ENCODE measurements at places on chromosomes 7 and 10.

GRCh38 chr7:41869997-41870396, 167.1 kb upstream of the INHBA start:
- no peak for DNase-seq

DNA sequence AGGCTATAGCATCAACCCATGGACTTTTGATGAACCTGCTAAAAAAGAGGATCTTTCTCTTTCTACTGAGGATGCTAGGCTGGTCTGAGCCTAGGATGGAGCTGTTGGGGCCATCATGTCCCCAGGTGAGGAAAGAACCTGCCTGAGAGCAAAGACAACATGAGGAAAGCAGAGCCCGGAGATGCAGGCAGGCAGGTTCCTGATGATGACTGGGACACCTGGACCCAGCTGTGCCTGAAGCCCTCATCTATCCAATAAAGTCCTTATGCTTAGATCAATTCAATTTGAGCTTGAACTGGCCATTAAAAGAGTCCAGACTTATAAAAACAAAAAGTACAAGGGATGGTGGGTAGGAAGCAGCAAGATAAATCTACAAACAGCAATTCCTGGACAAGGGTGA, 48.9 kb downstream of the KIFBP start:
- no peak for DNase-seq

- no peak for DNase-seq
These were observed 277.0 kb downstream of the INHBA start for GRCh38 chr7:41425926-41426325.

DNA sequence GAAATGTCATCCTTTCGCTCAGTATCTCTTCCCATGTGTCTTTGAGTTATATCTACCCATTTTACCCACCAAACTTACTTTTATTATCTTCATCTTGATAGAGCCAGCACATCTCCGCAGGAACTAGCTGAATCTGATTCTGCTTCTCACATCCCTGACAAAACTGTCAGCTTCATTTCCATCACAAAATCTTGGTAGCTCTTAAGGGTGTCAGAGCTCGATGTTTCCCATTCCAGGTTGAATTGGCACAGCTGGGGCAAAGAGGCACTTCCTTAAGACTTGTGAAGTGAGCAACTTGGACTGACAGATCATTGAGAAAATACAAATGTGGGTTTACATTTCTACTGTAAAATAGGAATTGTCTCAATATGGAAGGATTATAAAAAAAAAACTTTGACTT, 434.5 kb downstream of the SUGCT start:
- no peak for DNase-seq

DNA sequence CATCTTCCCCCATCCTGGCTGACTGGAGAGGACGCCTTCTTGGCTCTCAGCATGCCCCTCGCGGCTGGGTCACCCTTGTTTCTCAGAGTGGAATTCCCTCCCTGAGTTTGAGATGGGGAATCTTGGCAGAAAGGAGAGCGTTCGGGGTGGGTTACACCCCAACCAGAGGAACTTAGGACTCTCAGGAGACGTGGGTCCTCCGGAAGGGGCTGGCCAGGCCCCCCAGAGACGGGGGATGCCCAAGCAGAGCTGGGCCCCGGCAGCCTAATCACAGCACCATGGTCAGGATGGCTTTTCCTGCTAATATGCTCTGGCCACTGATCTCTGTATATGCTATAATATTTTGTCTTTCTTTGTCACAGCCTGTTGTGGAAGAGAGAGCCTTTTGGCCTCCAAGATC, 214.3 kb downstream of the WDR37 start:
- DNase-seq, result no peak

GRCh38 chr7:27944643-27945042, 204.7 kb downstream of the TAX1BP1 start:
- no peak for DNase-seq

DNA sequence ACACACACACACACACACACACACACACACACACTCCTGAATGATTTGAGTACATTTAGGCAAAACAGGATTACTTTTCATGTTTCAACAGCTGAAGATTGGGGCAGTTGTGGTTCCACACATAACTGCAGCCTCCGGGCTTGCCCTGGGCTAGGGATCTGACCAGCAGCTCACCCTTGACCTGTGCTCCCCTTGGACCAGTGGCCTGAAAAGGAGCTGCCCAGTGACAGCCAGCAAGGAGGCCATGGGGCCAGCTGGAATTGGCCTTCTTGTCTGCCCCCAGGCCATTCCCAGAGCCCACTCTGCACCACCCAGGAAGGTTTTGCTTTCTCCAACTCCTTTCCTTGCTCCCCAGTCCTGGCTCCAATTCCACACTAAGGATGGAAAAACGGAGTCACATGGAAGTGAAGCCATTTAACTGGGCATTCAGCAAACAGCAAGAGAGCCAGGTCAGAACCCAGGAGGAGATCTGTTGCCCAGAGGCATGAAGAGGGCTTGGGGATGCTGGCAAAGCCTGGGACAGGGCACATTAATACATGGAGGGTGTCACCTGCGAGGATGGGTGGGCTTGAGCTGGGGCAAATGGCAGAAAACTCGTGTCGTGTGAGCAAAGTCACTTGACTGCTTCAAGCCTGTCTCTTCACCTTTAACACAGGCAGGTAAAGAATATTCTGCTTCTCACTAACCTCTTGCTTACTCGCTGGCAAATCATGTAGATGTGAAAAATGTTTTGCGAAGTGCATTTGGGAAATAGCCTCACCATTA, 61.5 kb upstream of the GDF10 start:
- DNase-seq, result no peak

DNA sequence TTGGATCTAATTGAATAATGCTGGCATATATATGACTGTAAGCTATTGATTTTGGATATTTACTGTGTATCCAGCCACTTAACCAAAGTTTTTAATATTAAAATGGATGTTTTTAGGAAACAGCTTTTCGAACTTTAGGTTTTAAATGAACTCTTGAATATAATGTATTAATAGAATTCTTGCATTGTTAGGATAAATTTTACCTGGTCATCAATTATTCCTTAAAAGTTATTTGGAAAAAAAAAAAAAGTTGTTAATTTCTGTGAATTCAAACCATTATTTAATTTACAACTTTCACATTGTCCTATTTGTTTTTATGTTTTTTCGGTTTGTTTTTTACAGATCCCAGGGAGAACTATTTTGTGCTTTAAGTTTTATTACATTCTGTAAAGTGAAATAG, 9.8 kb downstream of the TMEM209 start:
- no peak for DNase-seq

- no peak for DNase-seq
These were observed 184.0 kb upstream of the PLXNA4 start for GRCh38 chr7:132760244-132760623.

- DNase-seq, result no peak
These were observed 114.0 kb downstream of the GRID1 start for GRCh38 chr10:86252556-86252955.

DNA sequence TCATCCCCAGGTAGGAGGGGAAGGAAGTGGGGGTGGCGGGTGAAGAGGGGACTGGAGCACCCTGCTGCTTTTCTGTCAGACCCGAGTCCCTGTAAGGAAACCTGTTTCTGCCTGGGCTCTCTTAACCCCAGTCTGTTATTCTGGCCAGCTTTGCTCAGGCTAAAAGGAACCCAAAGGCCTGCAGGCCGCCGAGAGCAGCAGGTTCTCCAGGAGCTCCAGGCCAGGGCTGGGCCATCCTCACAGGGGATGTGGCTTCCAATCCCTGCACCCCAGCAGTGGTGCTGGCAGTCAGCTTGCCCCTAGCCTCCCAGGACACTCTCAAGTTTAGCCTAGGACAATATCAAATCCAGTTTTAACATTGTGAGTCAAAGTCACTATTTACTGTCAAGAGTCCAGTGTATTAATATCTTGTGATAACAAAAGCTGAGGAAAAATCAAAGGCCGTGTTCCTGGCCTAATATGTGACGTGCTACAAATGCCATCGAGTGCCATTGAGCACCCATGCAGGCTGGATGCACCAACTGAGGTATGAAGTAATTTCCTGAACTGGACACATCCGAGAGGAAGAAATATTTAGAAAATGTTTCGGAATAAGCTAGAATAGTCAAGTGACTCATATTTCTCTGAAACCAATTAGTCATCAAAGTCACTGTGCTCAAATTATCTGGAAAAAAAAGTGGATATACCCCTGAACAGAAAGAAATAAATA, 7.0 kb downstream of the PKD1L1 start:
- DNase-seq, result no peak

GRCh38 chr10:72292223-72292691, 18.5 kb downstream of the DDIT4 start:
- peak; percentile 58 for DNase-seq

GRCh38 chr10:72265508-72265907, 8.2 kb upstream of the DDIT4 start:
- no peak for DNase-seq

- DNase-seq, result no peak
These were observed 246.1 kb downstream of the FOXP2 start for GRCh38 chr7:114660753-114661152.

DNA sequence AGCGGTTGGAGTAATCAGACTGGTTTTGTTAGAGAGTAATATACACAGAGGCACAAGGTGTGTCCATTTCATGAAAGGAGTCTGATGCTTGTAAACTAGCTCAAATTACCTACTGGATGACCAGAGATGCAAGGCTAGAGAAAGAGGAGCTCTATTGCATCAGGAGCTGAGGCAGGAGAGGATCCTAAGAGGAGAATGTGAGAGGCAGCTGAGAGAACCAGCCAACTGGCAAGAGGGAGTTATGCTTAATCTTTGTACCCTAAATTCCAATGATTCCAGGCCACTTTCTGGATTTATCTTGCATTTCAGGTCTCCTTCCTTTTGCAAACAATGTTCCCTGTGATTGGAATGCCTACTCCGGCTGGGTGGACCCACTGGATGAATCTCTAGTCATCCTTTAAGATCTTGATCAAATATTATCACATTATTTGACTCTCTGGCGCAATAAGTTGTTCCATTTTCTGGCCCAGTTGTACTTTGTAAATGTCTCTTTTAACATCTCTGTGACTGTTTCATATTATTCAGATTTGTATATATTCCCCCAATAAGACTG, 57.5 kb upstream of the PTPN12 start:
- no peak for DNase-seq

- DNase-seq, result no peak
These were observed 369 bp upstream of the SCIN start for GRCh38 chr7:12570168-12570533.

GRCh38 chr10:113061054-113061430, 111.0 kb downstream of the TCF7L2 start:
- DNase-seq, result no peak

GRCh38 chr10:63703113-63703670, 182.0 kb downstream of the REEP3 start:
- DNase-seq, result no peak

- DNase-seq, result no peak
These were observed 146.0 kb upstream of the GNAI1 start for GRCh38 chr7:79988653-79989052.

DNA sequence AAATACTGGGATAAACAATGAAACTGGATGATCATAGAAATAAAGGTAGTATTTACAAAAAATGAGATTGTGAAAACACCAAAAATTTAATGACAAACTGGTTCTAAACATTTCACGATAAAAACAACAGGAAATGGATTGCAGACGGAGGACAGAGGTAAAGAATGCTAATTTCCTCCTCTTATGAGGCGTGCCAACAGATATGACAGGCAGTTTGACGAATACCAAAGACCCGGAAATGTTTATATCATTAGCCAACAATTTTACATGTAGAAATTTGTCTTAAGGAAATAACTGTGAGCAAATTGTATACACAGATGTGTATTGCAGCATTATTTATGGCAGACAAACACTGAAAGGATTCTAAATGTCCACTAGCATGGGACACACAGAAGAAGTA, 162.0 kb upstream of the MGMT start:
- no peak for DNase-seq

- no peak for DNase-seq
These were observed 32.5 kb upstream of the SEPTIN7 start for GRCh38 chr7:35768346-35768745.

DNA sequence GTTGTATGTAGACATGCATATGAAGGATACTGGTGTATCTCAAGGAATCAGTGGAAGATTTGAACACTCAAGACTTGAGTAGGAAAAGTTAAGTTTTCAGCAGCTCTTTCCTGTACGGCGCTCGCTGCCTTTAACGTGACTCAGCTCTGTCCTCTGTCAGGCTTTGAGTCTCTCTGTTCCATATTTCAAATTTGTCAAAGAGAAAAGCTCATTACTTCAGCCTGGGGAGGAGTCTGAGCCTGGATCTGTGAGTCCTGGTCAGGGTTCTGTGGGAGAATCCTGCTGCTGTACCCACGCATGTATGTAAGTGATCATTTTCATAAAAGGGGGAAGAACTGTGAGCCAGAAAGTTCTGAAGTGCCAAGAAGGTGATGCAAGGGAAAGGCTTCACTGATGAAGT, 13.8 kb upstream of the MPP7 start:
- no peak for DNase-seq

DNA sequence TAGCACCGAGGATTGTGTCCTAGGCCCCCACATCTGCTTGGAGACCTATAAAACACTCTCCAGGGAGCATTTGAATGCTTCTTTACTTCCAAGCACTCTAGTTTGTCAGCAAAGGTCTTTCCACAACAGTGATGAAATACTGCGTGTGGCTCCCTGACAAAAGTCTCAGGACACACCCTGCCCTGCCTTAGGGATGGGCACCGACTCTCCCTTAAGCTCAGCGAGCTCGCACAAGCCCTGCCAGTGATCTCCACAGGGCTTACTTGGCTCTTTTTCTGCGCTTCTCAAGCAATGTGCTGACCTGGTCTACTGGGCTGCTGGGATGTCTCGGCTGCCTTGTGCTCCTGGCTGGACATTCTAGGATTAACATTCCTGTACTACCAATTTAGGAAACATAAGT, 84.3 kb upstream of the MPP7 start:
- no peak for DNase-seq

DNA sequence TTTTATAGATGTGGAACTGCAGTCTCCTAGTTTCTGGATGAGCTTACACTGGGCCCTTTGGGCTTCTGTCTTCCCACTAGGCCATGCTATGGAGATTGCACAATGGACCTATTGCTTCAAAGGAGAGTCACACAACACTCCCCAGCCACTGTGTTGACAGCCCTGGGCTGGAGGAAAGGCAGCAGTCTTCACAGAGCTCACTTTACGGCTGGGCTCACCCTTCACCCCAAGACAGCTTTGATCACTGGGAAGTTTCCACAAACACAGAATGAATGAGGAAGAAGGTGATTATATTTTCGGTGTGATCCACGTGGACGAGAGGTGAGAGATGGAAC, 92.7 kb upstream of the GDF10 start:
- DNase-seq, result no peak

GRCh38 chr7:105177026-105177425, 163.0 kb downstream of the KMT2E start:
- no peak for DNase-seq

GRCh38 chr7:25429731-25430130, 201.4 kb upstream of the NPVF start:
- no peak for DNase-seq

- DNase-seq, result no peak
These were observed 337.8 kb downstream of the NRG3 start for GRCh38 chr10:82212753-82213152.

- no peak for DNase-seq
These were observed 53.3 kb downstream of the NT5C2 start for GRCh38 chr10:103139803-103140202.

Measured in activated T-cell treated with anti-CD3 and anti-CD28 coated beads for 48 hours (primary cell).